ENCODE measurements at places on chromosomes 11 and 22. TPM values are rescaled to one million over a fixed set of nuclear protein-coding genes. Genes with fewer than 3 reads are reported as not detected.

The THY1 gene
- total RNA-seq = 58.0 TPM

The ANGPTL5 gene
- not detected for total RNA-seq

The ARHGAP42 gene
- total RNA-seq = 176 TPM

The OR2D2 gene
- total RNA-seq = not detected

The OR52A1 gene
- total RNA-seq = 12.1 TPM

The TCN1 gene
- not detected for total RNA-seq

The IGLL1 gene
- not detected for total RNA-seq

The GRM5 gene
- 0.09 TPM for total RNA-seq

The IGSF9B gene
- 18.4 TPM for total RNA-seq

The A4GALT gene
- 6.4 TPM for total RNA-seq
